Inflammatory macrophage treated with lipopolysaccharide for 4 hours (primary cell): ENCODE measurements at places on chromosomes 13 and 19.

DNA sequence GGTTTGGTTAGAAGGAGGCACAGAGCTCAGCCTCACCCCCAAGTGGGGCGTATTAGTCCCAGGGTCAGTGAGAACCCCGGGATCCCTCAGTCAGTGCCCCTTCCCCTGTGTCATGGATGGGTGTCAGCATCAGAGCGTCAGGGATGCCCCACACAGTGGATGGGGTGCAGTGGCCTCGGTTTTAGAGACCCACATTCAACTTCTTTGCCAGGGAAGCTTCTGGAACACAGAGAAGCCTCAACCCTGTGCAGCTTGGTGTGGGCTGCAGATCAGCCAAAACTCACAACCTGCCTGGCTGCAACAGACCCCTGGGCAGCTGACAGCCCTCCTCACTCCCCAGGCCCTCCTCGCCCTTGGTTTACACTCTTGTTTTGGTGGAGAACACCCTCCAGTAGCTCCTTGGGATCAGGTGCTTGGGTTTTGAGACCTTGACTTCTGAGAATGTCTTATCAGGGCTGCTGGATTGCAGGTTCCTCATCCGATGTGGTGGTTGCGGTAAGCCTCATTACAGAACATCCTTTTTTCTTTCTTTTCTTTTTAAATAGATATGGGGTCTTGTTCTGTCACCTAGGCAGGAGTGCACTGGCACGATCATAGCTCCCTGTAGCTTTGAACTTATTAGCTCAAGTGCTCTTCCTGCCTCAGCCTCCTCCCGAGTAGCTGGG, 11.0 kb downstream of the ZNF333 start:
- DNase-seq, result no peak

- no peak for DNase-seq
Measured at GRCh38 chr13:110496281-110496680, 65.2 kb downstream of the RAB20 start.

- peak; percentile 94 for DNase-seq
Measured at GRCh38 chr13:45521297-45521696, 56.6 kb downstream of the COG3 start.

DNA sequence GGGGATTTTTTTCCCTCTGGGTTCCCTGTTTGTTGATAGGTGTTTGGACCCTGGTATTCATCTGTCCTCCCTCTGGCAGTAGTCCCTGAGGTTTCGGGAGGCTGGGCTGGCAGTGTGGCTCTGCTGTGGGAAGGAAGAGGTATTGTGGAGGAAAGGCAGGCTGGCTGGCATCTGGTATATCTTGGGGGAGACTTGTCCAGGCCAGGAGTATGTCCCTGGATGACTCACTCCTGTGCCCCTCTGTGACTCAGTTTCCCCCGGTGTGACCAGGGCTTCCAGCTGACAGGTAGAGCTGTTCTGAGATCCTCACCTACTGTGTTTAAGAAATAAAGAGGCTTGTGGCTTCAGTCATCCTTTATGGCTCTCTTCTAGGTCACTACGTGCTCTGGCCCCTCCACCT, 14.2 kb upstream of the ZNF492 start:
- no peak for DNase-seq

GRCh38 chr19:19098703-19099632, 35.2 kb downstream of the SLC25A42 start:
- DNase-seq, result no peak

- no peak for DNase-seq
Measured at GRCh38 chr13:27495551-27495950, 45.2 kb upstream of the MTIF3 start.

- no peak for DNase-seq
Measured at GRCh38 chr13:71906448-71906847, 39.4 kb upstream of the DACH1 start.

DNA sequence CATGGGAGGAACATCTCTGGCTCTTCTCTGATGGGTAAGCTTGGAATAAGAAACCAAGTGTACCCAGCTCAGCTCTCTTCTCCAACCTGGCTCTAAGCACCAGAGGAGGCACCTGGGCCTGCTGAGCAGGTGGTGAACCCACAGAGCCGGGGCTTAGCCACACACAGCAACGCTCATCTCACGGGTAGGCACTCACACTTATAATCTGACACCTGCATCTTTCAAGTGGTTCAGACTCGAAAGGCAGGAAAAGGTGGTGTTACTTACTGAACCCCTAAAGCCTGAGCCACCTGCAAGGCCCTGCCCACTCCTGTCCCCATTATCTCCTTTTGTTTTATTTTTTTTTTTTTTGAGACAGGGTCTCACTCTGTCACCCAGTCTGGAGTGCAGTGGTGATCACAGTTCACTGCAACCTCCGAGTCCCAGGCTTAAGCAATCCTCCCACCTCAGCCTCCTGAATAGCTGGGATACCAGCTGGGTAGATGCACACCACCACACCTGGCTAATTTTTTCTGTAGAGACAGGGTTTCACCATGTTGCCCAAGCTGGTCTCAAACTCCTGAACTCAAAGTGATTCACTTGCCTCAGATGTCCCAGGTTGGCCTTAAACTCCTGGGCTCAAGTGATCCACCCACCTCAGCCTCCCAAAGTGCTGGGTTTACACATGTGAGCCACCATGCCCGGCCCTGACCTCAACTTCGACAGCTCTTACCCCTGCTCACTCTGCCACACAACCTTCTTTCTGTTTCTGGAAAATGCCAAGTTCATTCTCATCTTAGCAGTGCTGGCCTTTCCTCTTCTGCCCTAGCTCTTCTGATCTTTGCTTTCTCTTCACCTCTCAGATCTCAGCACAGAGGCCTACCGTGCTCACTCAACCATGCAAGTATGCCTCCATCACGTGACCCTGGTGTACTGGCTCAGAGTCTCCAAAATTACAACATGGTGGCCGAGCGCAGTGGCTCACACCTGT, 9.7 kb downstream of the FBXL12 start:
- DNase-seq, result no peak

DNA sequence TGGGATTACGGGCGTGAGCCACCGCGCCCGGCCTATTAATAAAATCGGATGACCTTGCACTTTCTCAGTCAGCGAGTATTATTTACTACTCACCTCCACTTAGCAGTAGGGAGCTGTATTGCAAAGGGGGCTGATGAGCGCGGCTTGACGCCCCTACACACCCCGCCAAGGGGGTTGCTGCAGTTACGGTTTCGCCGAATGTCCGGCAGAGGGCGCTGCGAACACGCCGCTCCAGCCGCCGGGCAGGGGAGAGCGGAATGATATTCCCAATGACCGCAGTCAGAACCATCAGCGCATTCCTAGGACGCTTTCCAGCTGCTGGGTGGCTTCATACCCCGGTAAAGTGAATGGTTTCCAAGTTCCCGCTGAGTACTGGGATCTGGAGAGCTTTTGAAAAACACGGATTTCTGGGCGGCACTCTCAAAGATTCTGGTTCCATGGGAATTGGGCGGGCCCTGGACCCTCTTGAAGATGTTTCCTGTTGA, 30.0 kb upstream of the TPT1 start:
- peak; percentile 26 for DNase-seq

- no peak for DNase-seq
Measured at GRCh38 chr13:97005625-97006262, 11.5 kb upstream of the OXGR1 start.

DNA sequence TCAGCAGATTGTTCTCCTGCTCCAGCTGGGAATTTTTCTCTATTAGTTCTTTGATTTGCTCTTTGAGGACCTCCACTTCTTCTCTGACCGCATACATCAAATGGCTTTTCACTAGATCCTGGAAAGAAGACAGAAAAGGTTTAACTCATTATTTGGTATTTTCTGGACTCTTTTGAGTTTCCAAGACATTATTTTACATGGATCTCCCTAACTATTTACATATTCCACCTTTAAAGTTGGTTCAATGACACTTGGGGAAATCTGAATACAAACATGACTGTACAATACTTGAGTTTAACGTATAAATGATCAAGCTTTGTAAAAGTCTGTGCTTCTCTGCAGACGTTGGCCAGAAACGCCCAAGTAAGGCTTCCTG, 61.1 kb downstream of the SERP2 start:
- DNase-seq, result no peak

DNA sequence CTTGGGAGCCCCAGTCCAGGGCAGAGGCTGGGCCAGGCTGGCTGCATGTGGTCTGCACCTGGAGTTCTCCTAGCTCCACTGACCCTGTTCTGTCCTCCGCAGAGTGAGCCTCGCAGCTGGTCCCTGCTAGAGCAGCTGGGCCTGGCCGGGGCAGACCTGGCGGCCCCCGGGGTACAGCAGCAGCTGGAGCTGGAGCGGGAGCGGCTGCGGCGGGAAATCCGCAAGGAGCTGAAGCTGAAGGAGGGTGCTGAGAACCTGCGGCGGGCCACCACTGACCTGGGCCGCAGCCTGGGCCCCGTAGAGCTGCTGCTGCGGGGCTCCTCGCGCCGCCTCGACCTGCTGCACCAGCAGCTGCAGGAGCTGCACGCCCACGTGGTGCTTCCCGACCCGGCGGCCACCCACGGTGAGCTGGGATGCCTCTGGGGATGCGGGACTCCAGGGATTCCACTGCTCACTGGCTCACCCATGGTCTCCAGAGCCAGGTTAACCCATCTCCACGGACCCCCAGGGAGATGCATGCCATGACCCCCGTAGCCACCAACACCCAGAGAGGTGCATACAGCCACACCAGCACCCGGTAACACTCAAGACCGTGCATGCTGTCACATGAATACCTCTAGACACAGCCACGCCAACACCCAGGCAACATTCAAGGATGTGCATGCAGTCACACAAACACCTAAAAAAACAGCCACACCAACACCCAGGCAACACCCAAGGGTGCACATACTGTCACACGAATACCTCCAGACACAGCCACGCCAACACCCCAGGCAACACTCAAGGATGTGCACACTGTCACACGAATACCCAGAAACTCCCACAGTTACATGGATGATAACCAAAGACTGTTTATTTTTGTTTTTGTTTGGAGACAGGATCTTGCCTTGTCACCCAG, 8.2 kb downstream of the PKN1 start:
- DNase-seq, result no peak

- DNase-seq, result peak; percentile 12
Measured at GRCh38 chr19:48752496-48753365, at the start of gene FUT1. TSS of gene FUT1 (minus strand) at chr19:48752641. CDS start at chr19:48751281, 1,360 bp downstream.

- no peak for DNase-seq
Measured at GRCh38 chr19:41249707-41250423, 14.3 kb upstream of the HNRNPUL1 start.

- DNase-seq, result no peak
Measured at GRCh38 chr19:1882786-1883692, 2.3 kb downstream of the ABHD17A start.

GRCh38 chr13:25674371-25674770, 302.6 kb downstream of the ATP8A2 start:
- DNase-seq, result no peak

- no peak for DNase-seq
Measured at GRCh38 chr13:102273111-102273510, 128.7 kb downstream of the FGF14 start.

- DNase-seq, result no peak
Measured at GRCh38 chr13:35930665-35931631, 200.2 kb downstream of the DCLK1 start.

DNA sequence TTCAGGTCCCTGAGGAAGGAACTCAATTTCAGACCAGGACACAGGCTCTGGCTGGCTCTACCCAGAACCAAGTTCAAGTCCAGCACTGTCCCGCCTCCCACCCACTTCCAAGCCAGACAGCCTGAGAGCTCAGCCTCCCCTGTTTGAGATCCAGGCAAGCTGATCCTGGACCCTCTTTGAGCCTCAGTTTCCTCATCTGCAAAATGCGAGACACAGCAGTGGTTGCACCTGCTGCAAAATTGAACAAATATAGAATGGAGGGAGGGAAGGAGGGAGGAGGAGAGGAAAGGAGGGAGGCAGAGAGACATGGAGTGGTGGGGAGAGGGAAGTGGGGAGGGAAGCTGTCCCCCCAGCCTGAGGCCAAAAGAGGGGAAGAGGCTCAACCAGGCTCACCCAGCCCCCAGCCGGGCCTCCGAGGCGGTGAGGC, 751 bp downstream of the TMEM221 start:
- DNase-seq, result no peak

GRCh38 chr19:56603829-56604228, 8.7 kb downstream of the ZNF71 start:
- DNase-seq, result no peak

GRCh38 chr19:11781295-11782057, 14.7 kb downstream of the ZNF441 start:
- DNase-seq, result no peak

- DNase-seq, result no peak
Measured at GRCh38 chr19:51368366-51369282, at the start of gene CLDND2. TSS of gene CLDND2 (minus strand) at chr19:51369003. CDS start at chr19:51368577, 426 bp downstream.

GRCh38 chr19:9597027-9597426, 12.7 kb upstream of the ZNF121 start:
- DNase-seq, result no peak

GRCh38 chr19:51317376-51317775, 5.9 kb downstream of the IGLON5 start:
- DNase-seq, result no peak

DNA sequence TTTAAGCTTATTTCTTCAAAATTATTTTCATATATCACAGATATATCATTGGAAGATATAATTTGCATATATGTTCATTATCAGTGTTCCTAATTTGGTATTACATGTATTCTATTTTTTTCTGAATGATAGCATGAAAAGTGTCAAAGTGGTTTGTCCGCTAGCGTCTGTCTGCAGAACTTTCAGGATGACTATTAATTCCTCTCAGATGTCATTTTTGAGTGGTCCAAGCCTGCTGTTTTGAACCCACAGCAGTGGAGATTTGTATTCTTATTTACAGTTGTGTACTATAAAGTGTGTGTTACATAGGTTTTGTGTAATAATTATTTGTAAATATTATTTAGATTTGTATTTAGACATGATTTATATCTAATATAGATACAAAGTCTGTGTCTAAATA, 8.5 kb downstream of the UTP14C start:
- DNase-seq, result no peak

DNA sequence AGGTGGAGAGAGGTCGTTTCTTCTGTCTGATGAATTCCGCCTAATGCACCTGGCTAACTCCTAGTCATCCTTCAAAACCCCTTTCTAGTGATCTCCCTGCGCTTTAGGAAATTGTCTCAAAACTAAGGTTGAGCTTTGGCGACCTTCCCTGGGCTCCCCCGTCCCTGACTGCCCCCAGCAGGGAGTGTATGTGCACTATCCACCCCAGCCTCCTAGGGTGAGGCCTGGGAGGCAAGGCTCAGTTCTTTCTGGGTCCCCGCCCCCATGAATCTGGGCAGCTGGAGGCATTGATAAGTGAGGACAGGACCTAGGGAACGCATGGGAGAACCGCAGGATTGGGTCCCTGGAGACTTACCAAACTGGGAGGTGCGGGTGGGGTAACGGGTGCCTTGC, 378 bp downstream of the TLE6 start:
- DNase-seq, result no peak

- DNase-seq, result no peak
Measured at GRCh38 chr13:107462501-107462900, 752.8 kb downstream of the LIG4 start.

- DNase-seq, result no peak
Measured at GRCh38 chr19:15841875-15842569, 26.6 kb upstream of the OR10H1 start.
